AG04449 (cell line): ENCODE measurements at places on chromosomes 11 and 22.

GRCh38 chr22:25655371-25655935 is 86.5 kb upstream of the MYO18B start:
- DNase-seq = no peak

DNA sequence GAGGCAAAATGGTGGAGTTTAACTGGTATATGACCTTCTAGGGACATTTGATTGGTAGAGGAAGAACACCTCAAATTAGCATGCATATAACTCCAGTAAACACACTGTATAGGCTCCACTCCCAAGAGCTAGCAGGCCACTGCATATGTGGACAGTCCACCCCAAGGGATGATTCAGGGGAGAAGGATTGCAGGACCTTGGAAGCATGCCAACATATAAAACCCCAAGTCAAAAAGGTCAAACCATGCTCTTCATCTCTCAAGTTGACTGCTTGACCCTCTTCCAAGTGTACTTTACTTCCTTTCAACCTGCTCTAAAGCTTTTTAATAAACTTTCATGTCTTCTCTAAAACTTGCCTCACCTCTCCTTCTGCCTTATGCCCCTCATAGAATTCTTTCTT is 459.9 kb upstream of the CCDC179 start:
- DNase-seq = no peak

- no peak for DNase-seq
Measured at GRCh38 chr22:24304062-24304675, 33.5 kb downstream of the SPECC1L start.

DNA sequence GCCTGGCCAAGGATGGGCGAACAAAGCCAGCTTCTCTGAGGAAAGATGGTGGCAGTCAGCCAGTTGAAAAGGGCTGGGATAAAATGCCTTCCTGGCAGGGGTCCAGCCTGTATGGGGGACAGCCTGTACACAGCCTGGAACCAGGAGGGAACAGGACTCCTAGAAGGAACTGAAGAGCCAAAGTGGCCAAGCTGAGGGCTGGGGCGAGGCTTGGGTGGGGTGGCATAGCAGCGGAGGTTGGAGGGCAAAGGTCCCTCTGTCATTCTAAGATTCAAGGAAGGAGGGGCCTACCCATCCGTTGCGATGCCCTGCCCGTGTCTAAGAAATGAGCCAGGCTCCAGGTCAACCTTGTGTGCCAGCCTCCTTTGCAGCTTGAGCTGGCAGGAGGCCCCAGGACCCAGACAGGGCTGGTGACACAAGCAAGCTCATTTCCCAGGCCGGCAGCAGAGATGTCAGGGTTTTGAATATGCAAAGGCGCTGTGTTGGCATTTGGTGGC is 22.6 kb downstream of the FADD start:
- DNase-seq = no peak

DNA sequence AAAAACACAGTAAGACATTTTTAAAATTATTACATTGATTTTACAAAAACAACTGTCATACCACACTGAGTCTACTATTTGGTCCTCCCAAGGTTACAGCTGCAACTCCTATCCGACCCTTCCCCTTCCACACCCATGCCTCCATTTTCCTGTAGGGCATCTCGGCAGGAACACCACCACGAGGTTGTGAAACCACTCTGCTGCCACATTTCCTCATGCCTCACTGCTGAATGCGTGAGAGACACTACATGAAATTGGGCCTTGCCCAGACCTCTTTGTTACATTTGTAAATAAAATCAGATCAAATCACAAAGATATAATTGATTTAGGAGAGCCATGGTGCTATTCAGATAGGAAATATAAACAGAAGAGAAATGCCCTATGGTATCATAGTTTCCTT is 2.0 kb downstream of the ARHGAP32 start:
- DNase-seq = no peak

- DNase-seq = no peak
Measured at GRCh38 chr11:104442321-104442720, 278.4 kb upstream of the PDGFD start.

DNA sequence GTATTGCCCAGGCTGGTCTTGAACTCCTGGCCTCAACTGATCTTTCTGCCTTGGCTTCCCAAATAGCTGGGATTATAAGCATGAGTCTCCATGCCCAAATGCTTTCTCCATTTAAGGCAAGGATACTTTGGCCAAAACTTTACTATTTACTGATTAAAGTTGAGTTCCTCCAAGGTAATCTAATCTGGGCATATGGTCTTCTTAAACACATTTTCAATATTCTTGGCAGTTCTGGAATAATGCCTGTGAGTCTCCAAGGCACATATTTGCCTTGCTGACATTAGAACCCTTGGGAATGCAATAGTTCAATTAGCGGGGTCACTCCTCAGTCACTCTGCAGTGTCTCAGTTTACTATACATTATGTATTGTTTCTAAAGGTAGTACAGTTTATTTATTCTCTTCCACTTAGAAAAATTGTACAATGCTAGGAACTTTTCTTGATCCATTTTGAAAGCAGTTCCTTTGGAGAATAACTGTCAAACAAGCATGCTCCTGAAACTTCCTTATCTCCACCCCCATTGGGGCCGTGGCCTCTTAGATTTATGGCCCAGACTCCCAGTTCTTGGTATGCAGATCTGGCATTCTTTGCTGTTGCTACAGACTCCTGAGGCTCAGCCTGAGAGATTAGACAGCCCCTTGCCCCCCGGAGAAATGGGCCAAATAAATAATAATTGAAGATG is 13.1 kb upstream of the RAB38 start:
- no peak for DNase-seq
